ENCODE measurements at places on chromosomes 4 and X. TPM values are rescaled to one million over a fixed set of nuclear protein-coding genes. Genes with fewer than 3 reads are reported as not detected.

The GSX2 gene
- total RNA-seq = 1.7 TPM

The SPANXN3 gene
- not detected for total RNA-seq

The OPN1MW2 gene
- total RNA-seq = not detected

The NEUROG2 gene
- total RNA-seq = 25.1 TPM

The NAP1L3 gene
- 100 TPM for total RNA-seq

The MND1 gene
- total RNA-seq = 5.7 TPM

The TMEM31 gene
- total RNA-seq = not detected

The HSFX3 gene
- not detected for total RNA-seq

The OTC gene
- total RNA-seq = under 0.01 TPM

The CLDN34 gene
- total RNA-seq = not detected

The CLCN5 gene
- 3.4 TPM for total RNA-seq

The TENM3 gene
- total RNA-seq = 71.5 TPM

The NUP62CL gene
- 0.74 TPM for total RNA-seq

The NR3C2 gene
- total RNA-seq = 5.2 TPM

The DTHD1 gene
- total RNA-seq = 0.74 TPM

The UBA1 gene
- 149 TPM for total RNA-seq

The PDGFRA gene
- total RNA-seq = 67.9 TPM

The HAND2 gene
- not detected for total RNA-seq

The LIAS gene
- total RNA-seq = 8.4 TPM

The MAGED1 gene
- total RNA-seq = 122 TPM

The PDGFC gene
- total RNA-seq = 23.4 TPM

The IL2RG gene
- total RNA-seq = 0.25 TPM

The VCX3A gene
- not detected for total RNA-seq
